Type B pancreatic cell (in vitro differentiated cells): ENCODE measurements at places on chromosomes 11 and 22. TPM values are rescaled to one million over a fixed set of nuclear protein-coding genes. Genes with fewer than 3 reads are reported as not detected.
A peak's percentile ranks its signal among the peaks of the same experiment; 100 is the strongest.

SLC6A5 gene
- not detected in 2 replicates for total RNA-seq

FJX1 gene
- total RNA-seq: 7.8 and 38.8 TPM in 2 replicates

DNA sequence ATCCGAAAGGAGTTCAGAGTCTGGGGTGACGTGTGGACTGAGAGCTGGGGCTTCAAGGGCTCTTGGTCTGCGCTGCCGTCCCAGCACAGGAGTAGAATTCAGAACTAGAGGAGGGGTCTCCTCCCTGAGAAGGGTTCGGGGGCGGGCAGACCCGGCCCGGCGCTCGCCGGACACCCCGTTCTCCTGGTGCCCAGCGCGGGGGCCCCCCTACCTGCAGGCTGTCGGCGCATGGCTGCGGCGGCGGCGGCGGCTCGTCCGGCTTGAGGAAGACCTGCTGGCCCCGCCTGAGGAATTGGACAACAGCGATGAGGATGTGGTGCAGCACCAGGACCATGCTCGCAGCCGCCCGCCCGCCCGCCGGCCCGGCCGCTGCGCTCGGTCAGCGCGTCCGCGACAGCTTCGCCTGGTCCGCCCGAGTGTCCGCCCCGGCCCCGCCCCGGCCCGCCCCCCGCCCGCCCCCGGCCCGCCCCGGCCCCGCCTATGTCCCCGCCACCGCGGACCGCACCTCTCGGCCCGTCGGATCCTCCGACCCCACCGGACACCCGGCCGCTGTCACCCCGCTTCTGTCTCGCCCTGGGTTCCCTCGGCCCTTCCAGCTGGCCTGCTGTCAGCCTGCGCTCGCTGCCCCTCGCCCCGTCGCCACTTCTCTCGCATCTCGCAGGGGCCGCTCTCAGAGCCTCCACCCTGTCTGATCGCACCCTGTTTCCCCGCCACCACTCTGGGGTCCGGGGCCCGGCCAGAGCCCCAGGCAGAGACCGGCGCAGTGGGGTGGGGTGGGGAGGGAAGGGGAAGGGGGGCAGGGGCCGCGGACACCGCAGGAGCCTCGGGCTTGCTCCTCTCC lies 32.0 kb downstream of the PDE2A start:
- H3K4me1 ChIP-seq: peaks cover 5% of the 10 kb centered on the region
- H3K36me3 ChIP-seq: no peaks in the 10 kb centered on the region
- DNase-seq: no peak
- peak overlapping the region; percentile 78 for H3K4me3 ChIP-seq
- peaks cover 19% of the 10 kb centered on the region for H3K27me3 ChIP-seq
- H3K27ac ChIP-seq: no peak overlapping the region

CCDC73 gene
- total RNA-seq: 0.07 TPM in 1 of 2 replicates, not detected in the other

DNA sequence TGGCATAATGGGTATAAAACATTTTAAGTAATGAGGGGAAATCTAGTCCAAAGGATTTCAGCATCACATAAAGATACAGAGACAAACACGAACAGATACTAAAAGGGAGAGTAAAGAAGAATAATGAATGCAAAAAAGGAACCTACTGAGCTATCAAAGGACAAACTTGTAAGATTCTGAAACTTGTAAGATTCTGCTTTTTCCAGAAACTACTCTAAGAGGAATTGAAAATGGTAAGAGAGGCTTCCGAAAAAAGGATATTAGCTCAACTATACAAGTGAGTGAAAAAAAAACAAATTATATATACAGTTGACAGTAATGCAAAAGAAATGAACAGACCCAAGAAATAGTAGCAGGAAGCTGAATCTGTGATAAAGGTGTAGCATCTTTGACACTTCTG lies 37.7 kb downstream of the POLD3 start:
- no peak for DNase-seq
- H3K36me3 ChIP-seq: peaks cover 30% of the 10 kb centered on the region

GRCh38 chr22:27220339-27220738 lies 563.0 kb downstream of the MIAT start:
- no peak overlapping the region for H3K27ac ChIP-seq
- H3K4me3 ChIP-seq: no peak overlapping the region
- peaks cover 12% of the 10 kb centered on the region for H3K27me3 ChIP-seq
- H3K36me3 ChIP-seq: no peaks in the 10 kb centered on the region

DNA sequence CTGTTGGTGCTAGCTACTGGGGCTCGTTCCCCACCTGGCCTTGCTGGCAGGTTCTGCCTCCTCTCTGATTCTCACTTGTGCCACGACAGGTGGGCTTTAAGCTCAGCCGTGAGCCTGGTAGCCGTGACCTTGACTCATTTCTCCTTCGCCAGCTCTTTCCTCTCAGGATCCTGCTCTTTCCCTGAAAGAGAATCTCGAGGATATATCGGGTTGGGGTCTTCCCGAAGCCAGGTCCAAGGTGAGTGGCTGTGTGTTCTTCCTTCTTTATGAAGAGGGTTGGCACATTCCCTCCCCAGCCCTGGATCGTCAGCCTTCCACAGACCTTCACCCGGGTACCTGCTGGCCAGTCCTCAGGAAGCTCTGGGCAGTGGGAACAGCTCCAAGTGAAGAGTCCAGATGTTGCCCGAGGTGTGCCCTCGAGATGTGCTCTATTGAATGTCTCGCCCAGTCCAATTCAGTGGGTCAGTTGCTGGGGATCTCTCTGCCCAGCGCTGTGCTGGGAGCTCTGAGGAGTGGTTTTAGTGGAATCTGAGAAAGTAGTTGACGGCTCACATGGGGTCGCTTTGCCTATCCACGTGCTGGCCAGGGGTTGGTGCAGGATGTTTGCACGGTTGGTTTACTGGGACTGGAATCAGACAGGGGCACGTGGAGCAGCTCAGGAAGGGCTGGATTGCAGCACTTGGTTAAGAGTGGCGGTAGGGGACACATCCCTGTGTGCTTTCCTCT lies 1.4 kb downstream of the ZNF74 start:
- peak overlapping the region; percentile 79 for H3K27ac ChIP-seq
- H3K27me3 ChIP-seq: no peaks in the 10 kb centered on the region
- peaks cover 33% of the 10 kb centered on the region for H3K4me1 ChIP-seq
- no peak for DNase-seq
- H3K36me3 ChIP-seq: peaks cover 4% of the 10 kb centered on the region

MFNG gene
- total RNA-seq: 0.76 and 0.82 TPM in 2 replicates

SNX32 gene
- 0.76 and 4.2 TPM in 2 replicates for total RNA-seq

TIGD3 gene
- total RNA-seq: 1.2 and 1.3 TPM in 2 replicates

OR10V1 gene
- total RNA-seq: not detected in 2 replicates

PLET1 gene
- not detected in 2 replicates for total RNA-seq

- H3K27ac ChIP-seq: peak overlapping the region; percentile 77
- DNase-seq: no peak
- peak overlapping the region; percentile 64 for H3K4me3 ChIP-seq
- H3K4me1 ChIP-seq: peaks cover 13% of the 10 kb centered on the region
- H3K27me3 ChIP-seq: peaks cover 7% of the 10 kb centered on the region
These were observed 3.2 kb upstream of the PRR5 start for GRCh38 chr22:44698531-44699421.

GRCh38 chr11:45238724-45239123 lies 47.4 kb downstream of the SYT13 start:
- peaks cover 13% of the 10 kb centered on the region for H3K27me3 ChIP-seq
- H3K4me1 ChIP-seq: no peaks in the 10 kb centered on the region
- no peak overlapping the region for H3K4me3 ChIP-seq

DNA sequence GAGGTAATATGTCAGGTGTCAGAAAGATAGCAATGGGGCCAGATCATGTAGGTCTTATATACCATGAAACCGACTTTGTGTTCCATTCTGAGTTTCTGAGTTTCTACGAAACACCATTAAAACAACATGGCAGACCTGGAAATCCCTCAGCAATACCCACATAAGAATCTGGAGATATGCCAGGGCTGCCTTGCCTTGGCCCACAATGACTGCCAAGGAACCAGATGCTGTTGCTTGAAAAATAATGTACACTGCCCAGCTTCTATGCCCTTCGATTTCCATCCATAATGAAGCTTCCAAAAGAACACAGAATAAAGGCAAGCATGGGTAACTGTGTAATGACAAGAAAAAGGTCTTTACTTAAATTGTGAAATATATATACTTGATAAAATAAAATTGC lies 277.4 kb downstream of the SOX6 start:
- no peak overlapping the region for H3K4me3 ChIP-seq
- DNase-seq: no peak
- H3K27me3 ChIP-seq: no peaks in the 10 kb centered on the region
- H3K27ac ChIP-seq: no peak overlapping the region

GRCh38 chr11:535210-535518 lies 212 bp downstream of the HRAS start:
- H3K27me3 ChIP-seq: peaks cover 18% of the 10 kb centered on the region
- H3K27ac ChIP-seq: no peak overlapping the region
- H3K4me3 ChIP-seq: no peak overlapping the region
- H3K36me3 ChIP-seq: no peaks in the 10 kb centered on the region
- DNase-seq: no peak

DNA sequence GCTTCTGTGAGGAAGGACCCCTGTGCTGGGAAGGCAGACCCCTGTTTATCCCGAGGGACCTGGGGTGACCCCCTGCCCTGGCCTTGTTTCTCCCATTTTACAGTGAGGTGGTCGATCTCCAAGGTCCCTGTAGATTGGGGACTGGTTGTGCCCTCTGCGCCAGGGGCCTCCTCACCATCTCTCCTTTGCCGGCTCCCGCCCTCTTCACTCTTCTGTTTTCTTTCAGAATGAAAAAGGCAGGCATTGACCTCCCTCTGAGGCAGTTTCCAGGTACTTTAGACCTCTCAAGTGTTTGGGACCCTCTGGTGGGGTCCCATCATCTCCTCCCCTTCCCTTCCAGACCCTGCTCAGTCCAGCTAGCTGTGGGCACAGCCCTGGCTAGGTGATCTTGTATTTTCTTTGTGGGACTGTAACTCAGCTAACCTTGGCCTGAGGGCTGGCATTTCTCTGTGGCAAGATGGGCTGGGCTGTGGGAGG lies 1.5 kb downstream of the SERPINH1 start:
- DNase-seq: no peak
- peaks cover 7% of the 10 kb centered on the region for H3K36me3 ChIP-seq
- H3K4me1 ChIP-seq: peaks cover 34% of the 10 kb centered on the region
- peak overlapping the region; percentile 100 for H3K4me3 ChIP-seq

- H3K27me3 ChIP-seq: no peaks in the 10 kb centered on the region
- no peak for DNase-seq
- H3K36me3 ChIP-seq: no peaks in the 10 kb centered on the region
- H3K4me1 ChIP-seq: peaks cover 5% of the 10 kb centered on the region
- H3K4me3 ChIP-seq: no peak overlapping the region
These were observed 1707.6 kb upstream of the RAG2 start for GRCh38 chr11:38305682-38306081.

GRCh38 chr11:48169259-48169658 lies 47.4 kb upstream of the OR4B1 start:
- peaks cover 19% of the 10 kb centered on the region for H3K36me3 ChIP-seq
- H3K4me3 ChIP-seq: no peak overlapping the region
- no peak overlapping the region for H3K27ac ChIP-seq
- no peaks in the 10 kb centered on the region for H3K27me3 ChIP-seq

- DNase-seq: no peak
- H3K27ac ChIP-seq: peak overlapping the region; percentile 66
- no peaks in the 10 kb centered on the region for H3K27me3 ChIP-seq
- H3K36me3 ChIP-seq: peaks cover 3% of the 10 kb centered on the region
- H3K4me1 ChIP-seq: peaks cover 75% of the 10 kb centered on the region
These were observed 14.2 kb downstream of the ARRB1 start for GRCh38 chr11:75337195-75337654.

DNA sequence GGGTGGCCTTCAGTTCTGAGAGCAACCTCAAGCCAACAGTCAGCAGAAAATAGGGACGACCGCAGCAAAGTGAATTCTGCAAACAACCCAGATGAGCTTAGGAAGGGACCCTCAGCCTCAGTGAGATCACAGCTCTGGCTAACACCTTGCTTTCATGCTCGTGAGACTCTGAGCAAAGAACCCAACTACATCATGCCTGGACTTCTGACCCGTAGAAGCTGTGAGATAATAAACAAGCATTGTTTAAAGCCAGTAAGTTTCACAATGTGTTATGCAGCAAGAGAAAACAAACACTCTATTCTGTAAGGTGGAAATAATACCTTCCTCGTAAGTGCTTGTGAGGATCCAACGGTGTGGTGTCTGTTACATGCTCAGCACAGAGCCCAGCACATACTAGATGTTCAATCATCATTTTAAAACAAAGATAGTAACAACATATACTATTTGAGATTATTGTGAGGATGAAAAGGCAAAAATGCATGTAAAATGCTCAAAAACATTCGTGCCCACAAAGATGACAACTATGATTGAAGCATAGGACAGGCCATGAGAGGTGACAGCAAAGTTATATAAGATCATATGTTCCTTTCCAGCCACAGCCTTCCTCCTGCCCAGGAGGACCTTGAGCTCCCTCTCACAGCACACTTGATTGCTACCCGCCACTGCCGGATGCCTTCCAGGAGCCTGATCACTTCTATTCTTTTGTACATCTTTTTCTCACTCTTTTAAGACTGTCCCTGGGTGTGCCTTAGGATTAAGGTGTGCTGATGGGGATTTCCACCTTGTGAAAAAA lies 433.3 kb downstream of the BUD13 start:
- no peak overlapping the region for H3K4me3 ChIP-seq
- H3K27me3 ChIP-seq: peaks cover 13% of the 10 kb centered on the region
- H3K4me1 ChIP-seq: peaks cover 5% of the 10 kb centered on the region
- H3K36me3 ChIP-seq: no peaks in the 10 kb centered on the region

SHISAL1 gene
- total RNA-seq: 2.3 and 2.8 TPM in 2 replicates

DNA sequence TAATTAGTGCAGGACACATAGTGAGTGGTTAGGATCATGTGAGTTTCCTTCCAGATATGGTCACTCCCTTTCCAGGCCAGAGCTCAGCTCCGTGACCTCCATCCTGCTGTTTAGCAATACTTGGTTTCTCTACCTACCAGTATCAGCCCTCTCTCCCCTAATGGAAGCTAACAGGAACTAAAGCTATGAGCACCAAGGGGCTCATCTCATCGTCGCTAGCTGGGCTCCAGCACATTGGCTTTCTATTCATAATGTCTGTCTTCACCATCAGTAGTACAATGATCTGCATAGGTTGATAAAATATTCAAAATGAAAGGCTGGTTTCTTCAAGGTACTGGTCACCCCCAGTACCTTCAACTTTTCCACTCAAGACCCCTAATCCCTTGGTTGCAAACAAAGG lies 2.4 kb upstream of the GALNT18 start:
- H3K27ac ChIP-seq: no peak overlapping the region
- peaks cover 12% of the 10 kb centered on the region for H3K4me1 ChIP-seq
- no peak for DNase-seq
- H3K36me3 ChIP-seq: no peaks in the 10 kb centered on the region
- peaks cover 57% of the 10 kb centered on the region for H3K27me3 ChIP-seq

XKR3 gene
- total RNA-seq: not detected in 2 replicates

APOL5 gene
- total RNA-seq: not detected in 2 replicates

ZNF408 gene
- total RNA-seq: 14.9 and 16.1 TPM in 2 replicates

SLC5A12 gene
- 1.3 and 4.8 TPM in 2 replicates for total RNA-seq

DNA sequence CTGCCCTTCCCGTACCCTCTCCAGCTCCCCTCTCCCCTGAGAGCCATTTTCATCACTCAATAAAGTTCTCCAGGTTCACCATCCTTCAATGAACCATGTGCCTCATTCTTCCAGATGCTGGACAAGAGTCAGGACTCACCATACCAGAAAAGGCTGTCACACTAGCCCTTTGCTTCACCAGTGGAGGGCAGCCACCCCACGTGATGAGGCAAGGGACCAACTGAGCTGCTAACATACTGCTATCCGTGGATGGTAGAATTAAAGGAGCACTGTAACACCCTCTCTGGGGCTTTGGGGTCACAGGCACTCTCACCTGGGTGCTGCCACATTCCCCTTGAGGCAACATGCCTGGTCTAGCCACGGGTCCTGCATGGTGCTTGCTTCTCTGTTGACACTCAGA lies 13.1 kb upstream of the OR5I1 start:
- no peak overlapping the region for H3K4me3 ChIP-seq
- DNase-seq: no peak
- no peak overlapping the region for H3K27ac ChIP-seq
- H3K4me1 ChIP-seq: no peaks in the 10 kb centered on the region
- no peaks in the 10 kb centered on the region for H3K27me3 ChIP-seq

GRCh38 chr11:44564166-44564565 lies 1.3 kb upstream of the CD82 start:
- H3K4me1 ChIP-seq: peaks cover 25% of the 10 kb centered on the region
- peaks cover 6% of the 10 kb centered on the region for H3K27me3 ChIP-seq
- no peak for DNase-seq
- no peaks in the 10 kb centered on the region for H3K36me3 ChIP-seq
- peak overlapping the region; percentile 95 for H3K27ac ChIP-seq
- peak overlapping the region; percentile 80 for H3K4me3 ChIP-seq
